ENCODE measurements at places on chromosomes 12 and 14. TPM values are rescaled to one million over a fixed set of nuclear protein-coding genes. Genes with fewer than 3 reads are reported as not detected.

Gene MRPL51
- total RNA-seq = 80.1 TPM

Gene TEAD4
- 8.8 TPM for total RNA-seq

Gene NPFF
- not detected for total RNA-seq

Gene GALNT8
- total RNA-seq = not detected

Gene KLRD1
- total RNA-seq = under 0.01 TPM

Gene FAM161B
- total RNA-seq = 2.8 TPM

Gene KCNC2
- not detected for total RNA-seq

Gene LBHD2
- not detected for total RNA-seq

Gene TMEM119
- total RNA-seq = 8.1 TPM

Gene LPAR5
- total RNA-seq = not detected

Gene GPR65
- total RNA-seq = 0.28 TPM

Gene PNN
- 23.6 TPM for total RNA-seq

Gene DNAH10
- 0.28 TPM for total RNA-seq

Gene FAIM2
- total RNA-seq = 0.83 TPM

Gene NAA30
- total RNA-seq = 25.3 TPM

Gene AQP6
- not detected for total RNA-seq

Gene SIX6
- not detected for total RNA-seq

Gene SMOC1
- 0.90 TPM for total RNA-seq

Measured in IMR-90 (cell line).